IPS-NIHi11 (cell line): ENCODE measurements at places on chromosomes 7 and 10.

- no peak for DNase-seq
Measured at GRCh38 chr10:21205328-21205727, 308.2 kb upstream of the NEBL start.

DNA sequence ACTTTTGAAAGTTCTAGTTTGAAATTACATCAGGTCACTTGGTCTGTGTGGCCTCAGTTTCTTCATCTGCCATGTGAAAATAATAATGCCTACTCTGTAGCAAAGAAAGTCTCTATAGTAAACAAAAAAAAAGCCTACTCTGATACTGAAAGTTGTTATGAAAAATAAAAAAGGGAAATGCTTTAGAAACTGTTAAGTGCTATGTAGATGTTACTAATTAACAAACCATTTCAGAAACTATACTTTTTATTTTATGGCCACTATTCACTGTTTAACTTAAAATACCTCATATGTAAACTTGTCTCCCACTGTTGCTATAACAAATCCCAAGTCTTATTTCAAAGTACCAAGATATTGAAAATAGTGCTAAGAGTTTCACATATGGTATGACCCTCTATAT, 50.6 kb downstream of the CFTR start:
- DNase-seq: no peak

DNA sequence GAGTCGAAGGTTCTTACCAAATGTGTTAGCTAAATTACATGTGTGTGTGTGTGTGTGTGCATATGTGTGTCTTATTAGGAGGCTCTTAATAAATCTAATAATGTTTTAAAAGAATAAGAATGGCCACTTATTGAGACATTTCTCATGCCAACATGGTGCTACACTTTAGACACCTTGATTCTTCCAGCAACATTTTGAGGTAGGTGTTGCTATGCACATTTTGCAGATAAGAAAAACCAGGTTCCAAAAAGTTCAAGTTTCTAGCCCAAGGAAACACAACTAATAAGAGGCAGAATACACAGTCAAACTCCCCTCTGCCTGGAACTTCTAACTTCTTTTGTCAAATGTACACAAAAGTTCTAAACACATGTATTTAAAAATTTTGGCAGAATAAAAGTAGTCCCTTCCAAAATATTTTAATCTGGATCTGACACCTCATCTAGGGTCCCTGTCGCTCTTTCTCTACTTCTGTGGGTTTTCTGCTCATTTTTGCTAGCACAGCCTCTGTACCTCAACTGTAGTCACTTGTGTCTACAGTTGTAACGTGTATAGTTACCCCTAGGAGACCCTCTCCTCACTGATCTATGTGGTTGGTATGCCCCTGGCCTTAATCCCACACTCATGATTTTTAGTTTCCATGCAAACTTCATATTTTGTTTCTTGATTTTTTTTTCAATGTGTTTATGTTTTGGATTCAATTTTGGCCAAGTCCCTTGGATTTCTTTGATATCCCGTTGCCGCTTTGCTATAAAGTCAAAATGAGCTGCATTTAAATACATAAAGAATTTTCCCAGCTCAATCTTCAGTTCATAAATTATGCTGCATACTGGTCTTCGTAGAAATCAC, 4.3 kb downstream of the ANKRD1 start:
- DNase-seq: no peak

GRCh38 chr10:45439873-45440272, 65.9 kb downstream of the ALOX5 start:
- DNase-seq: no peak

- DNase-seq: no peak
Measured at GRCh38 chr10:120819366-120819765, 31.8 kb upstream of the WDR11 start.

- DNase-seq: no peak
Measured at GRCh38 chr10:118262538-118262937, 79.6 kb downstream of the FAM204A start.

DNA sequence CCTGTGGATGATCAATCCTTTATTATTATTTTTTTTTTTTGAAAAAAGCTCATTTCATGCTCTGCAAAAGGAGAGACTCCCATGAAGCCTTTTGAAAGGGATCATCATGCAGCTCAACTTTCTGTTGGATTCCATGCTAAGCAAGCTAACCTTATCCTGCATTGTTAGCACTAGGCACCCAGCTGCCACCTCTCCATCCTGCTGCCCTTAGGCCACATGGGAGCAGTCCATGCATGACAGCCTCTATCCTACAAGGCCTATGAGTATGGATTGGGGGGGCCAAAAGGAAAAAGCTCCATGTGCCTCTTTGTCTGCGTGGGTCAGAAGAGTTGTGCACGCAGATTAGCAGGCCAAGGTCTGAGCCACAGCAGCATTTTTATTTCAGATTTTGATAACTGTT, 19.2 kb downstream of the SMNDC1 start:
- DNase-seq: no peak
